ENCODE measurements at places on chromosomes 1 and 21.

DNA sequence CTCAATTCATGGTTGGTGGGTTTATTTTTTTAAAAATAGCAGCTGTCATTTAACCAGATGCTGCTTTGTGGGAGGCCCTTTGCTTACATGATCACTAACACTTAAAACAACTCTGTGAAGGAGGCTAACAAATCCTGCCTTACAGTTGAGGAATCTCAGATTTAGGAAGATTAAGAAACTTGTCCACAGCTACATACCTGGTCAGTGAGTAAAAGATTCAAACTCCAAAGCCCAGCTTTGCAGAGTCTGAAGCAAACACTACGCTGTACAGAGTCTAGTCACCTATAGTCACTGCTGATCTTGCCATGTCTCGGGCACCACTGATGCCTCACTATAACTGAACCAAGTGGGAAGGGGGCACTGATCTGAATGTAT is 535.4 kb downstream of the SMYD3 start:
- no peak for DNase-seq

GRCh38 chr21:44021064-44021463 is 9.0 kb downstream of the TRAPPC10 start:
- DNase-seq, result no peak

DNA sequence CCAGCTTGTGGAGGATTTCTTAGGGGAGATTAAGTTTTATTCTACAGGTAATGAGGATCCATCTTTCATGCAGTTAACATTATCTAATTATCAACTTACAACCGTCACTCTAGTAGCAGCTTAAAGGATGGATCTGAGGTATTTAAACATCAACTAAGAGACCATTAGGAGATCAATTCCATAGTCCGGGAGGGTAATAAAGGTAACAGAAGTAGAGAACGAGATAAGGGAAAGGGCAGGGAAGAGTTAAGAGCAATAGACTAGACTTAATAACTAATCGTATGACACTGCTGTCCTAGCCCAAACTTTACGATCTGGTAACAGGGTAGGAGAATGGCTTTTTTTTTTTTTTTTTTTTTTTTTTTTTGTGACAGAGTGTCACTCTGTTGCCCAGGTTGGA is 19.5 kb upstream of the CCDC17 start:
- DNase-seq, result no peak

GRCh38 chr1:224683936-224684335 is 67.8 kb downstream of the CNIH3 start:
- DNase-seq, result no peak

Data from esophagus muscularis mucosa (tissue), 4 donors.